ENCODE measurements at places on chromosomes 1 and 21.

DNA sequence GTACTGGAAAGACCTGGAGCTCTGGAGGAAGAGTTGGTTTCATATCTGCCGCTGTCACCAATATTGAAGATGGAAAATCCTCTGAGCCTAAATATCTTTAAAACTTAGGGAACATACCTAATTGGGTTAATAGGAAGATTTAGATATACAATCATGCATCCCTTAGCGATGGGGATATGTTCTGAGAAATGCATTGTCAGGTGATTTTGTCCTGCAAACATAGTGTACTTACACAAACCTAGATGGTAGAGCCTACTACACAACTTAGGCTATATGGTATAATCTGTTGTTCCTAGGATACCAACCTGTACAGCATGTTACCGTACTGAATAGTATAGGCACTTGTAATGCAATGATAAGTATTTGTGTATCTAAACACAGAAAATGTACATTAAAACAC, 22.5 kb downstream of the YTHDF2 start:
- DNase-seq: no peak

GRCh38 chr1:174247472-174247871, 88.2 kb downstream of the RABGAP1L start:
- DNase-seq: no peak

DNA sequence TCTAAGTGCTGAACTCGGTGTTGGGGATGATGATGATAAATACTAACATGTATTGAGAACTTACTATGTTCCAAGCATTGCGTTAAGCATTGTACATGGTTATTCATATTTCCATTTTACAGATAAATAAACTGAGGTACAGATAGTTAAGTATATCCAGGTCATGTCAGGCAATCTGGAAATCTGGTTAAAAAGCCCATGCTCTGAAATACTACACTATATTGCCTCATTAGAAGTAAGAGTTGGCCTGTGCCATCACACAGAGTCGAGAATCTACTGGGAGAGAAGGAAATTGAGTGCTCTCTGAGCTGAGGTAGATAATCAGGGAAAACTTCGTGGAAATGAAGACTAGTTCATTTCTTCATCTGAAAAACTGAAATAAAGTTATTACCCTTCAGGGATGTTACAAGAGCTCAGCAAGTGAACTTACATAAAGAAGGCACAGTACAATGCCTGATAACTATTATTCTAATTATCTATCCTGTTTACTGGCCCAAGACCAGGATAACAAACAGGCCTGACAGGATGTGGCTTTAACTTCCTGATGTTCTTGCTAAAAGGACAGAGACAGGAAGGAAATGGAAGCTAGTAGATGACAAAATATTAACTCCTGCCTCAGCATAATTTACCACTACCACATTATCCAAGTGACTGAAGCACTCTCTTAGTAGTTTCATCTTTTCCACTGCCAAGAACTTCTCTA, 85.6 kb downstream of the EPS15 start:
- no peak for DNase-seq

DNA sequence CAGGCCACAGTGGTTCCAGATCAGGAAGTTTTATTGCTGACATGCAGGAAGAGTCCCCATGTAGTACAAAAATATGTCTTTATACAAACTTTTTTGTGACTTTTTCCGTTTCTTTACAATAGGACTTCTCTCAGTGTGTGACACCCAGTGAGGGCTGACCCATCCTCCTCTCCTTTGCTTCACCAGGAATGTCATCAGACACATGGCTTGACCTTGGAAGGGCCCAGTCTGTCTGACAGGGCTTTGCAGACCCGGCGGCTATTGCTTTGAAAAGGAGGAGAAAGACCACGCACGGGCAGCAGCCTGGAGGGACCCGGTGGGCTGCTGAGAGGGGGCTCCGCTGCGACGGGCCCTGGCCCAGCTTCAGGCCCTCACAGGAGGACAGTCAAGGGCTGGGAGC, 16.2 kb upstream of the EVA1B start:
- no peak for DNase-seq
